ENCODE measurements at places on chromosomes 11 and 22. TPM values are rescaled to one million over a fixed set of nuclear protein-coding genes. Genes with fewer than 3 reads are reported as not detected.

TMEM86A gene
- total RNA-seq = 6.3 TPM

C11orf52 gene
- total RNA-seq = 9.8 TPM

GLB1L3 gene
- total RNA-seq = 0.43 TPM

TPP1 gene
- total RNA-seq = 207 TPM

MS4A6A gene
- 112 TPM for total RNA-seq

MS4A13 gene
- not detected for total RNA-seq

MMP12 gene
- total RNA-seq = 0.75 TPM

LRRC51 gene
- 6.8 TPM for total RNA-seq

GRCh38 chr11:123578778-123579481 lies 75.5 kb downstream of the SCN3B start:
- H3K36me3 ChIP-seq = no peaks in the 10 kb centered on the region
- no peak overlapping the region for H3K4me3 ChIP-seq
- H3K27me3 ChIP-seq = peaks cover 4% of the 10 kb centered on the region
- peaks cover 3% of the 10 kb centered on the region for H3K4me1 ChIP-seq
- no peak for DNase-seq

DNA sequence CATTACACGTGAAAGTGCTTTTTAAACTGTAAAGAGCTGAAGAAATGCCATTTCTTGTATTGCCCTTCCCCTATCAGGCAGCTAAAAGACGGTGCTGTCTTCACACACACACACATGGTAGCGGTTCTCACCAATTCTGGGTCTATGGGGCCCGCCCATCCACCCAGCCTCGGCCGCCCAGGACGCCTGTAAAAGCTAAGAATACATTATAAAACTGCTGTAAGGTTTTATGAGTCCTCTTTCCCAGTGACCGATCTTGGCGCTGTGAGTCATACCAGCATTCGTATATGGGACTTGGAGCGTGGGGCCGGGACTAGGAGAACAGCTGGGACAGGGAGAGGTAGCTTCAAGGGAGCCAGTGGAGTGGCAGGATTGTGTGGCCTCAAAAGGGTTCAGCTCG lies 149.7 kb upstream of the CADM1 start:
- no peak overlapping the region for H3K27ac ChIP-seq
- H3K36me3 ChIP-seq = no peaks in the 10 kb centered on the region
- H3K4me3 ChIP-seq = no peak overlapping the region
- H3K4me1 ChIP-seq = peaks cover 1% of the 10 kb centered on the region

GRCh38 chr22:40021401-40022000 lies 26.7 kb downstream of the FAM83F start:
- H3K4me3 ChIP-seq = no peak overlapping the region
- no peak overlapping the region for H3K27ac ChIP-seq
- DNase-seq = no peak
- H3K36me3 ChIP-seq = no peaks in the 10 kb centered on the region

- no peak for DNase-seq
- H3K27me3 ChIP-seq = no peaks in the 10 kb centered on the region
- H3K27ac ChIP-seq = no peak overlapping the region
- peaks cover 14% of the 10 kb centered on the region for H3K4me1 ChIP-seq
- H3K4me3 ChIP-seq = no peak overlapping the region
- H3K36me3 ChIP-seq = no peaks in the 10 kb centered on the region
These were observed 52.5 kb upstream of the A4GALT start for GRCh38 chr22:42773167-42773566.

GRCh38 chr11:117427356-117427874 lies 99.8 kb downstream of the CEP164 start:
- H3K27ac ChIP-seq = no peak overlapping the region
- H3K4me3 ChIP-seq = no peak overlapping the region
- no peak for DNase-seq
- no peaks in the 10 kb centered on the region for H3K27me3 ChIP-seq
- H3K36me3 ChIP-seq = no peaks in the 10 kb centered on the region

GRCh38 chr11:628056-628455 lies 1.1 kb upstream of the SCT start:
- H3K36me3 ChIP-seq = no peaks in the 10 kb centered on the region
- no peak overlapping the region for H3K27ac ChIP-seq
- no peaks in the 10 kb centered on the region for H3K4me1 ChIP-seq
- no peak for DNase-seq

- H3K36me3 ChIP-seq = no peaks in the 10 kb centered on the region
- no peak overlapping the region for H3K4me3 ChIP-seq
- no peak for DNase-seq
- H3K4me1 ChIP-seq = no peaks in the 10 kb centered on the region
- no peak overlapping the region for H3K27ac ChIP-seq
These were observed 1112.7 kb upstream of the TENM4 start for GRCh38 chr11:80553565-80553964.

DNA sequence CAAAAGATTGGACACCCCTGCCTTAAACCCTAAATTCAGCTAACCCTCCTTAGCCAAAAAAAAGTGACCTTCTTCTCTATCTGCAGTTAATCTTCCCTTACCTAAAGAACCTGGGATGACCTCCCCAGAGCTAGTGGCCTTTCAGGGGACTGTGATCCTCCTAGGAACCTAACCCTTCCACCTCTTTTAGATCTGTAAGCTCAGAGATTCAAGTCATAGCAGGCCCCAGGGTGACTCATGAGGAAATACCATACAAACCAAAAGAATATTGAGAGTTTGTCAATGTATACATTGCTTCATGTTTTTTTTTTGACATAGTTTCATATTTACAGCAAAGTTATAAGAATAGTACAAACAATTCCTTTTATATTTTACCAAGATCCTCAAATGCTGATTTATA lies 38.3 kb upstream of the CXCR5 start:
- H3K27me3 ChIP-seq = no peaks in the 10 kb centered on the region
- H3K36me3 ChIP-seq = no peaks in the 10 kb centered on the region
- no peak overlapping the region for H3K4me3 ChIP-seq
- H3K27ac ChIP-seq = no peak overlapping the region
